ENCODE measurements at places on chromosomes 12 and 14.

- DNase-seq: no peak
Observed at GRCh38 chr12:64064706-64065105, 157.4 kb downstream of the KICS2 start.

GRCh38 chr14:105943973-105944602 is 417.7 kb downstream of the TMEM121 start:
- DNase-seq: no peak

DNA sequence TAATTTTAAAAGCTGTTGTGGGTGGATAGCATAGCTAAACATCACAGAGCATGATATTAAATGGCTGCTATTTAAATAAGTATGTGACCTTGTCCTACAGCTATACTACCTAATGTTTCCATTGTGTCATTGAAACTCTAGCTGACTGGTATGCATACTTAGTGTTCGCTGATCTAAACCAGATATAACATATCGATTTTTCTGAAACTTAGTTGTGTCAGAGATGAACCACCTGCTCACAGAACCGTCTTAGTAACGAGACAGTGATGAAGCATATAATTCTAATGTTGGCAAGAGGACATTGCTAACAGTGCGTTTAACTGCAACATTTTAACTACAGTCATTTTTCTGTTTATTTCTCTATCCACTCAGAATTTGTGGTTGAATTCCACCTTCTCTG is 36.1 kb upstream of the NUAK1 start:
- no peak for DNase-seq

DNA sequence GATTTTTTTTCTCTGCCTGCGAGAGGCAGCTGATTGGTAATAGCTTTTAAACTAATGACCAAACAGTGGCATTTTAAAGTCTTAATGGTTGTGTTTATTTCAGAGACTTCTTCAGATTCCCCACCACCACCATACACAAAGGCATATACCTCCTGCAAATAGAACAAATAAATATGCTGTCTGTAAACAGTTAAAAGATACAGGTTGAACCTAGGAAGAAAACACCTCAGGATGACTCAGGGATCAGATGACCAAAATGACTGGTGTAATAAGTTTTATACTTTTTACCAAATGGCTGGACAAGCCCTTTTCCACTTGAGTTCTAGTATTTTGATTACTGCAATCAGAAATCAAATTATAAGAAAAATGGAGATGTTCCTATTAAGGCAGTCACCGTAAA is 364.1 kb downstream of the PAWR start:
- no peak for DNase-seq

DNA sequence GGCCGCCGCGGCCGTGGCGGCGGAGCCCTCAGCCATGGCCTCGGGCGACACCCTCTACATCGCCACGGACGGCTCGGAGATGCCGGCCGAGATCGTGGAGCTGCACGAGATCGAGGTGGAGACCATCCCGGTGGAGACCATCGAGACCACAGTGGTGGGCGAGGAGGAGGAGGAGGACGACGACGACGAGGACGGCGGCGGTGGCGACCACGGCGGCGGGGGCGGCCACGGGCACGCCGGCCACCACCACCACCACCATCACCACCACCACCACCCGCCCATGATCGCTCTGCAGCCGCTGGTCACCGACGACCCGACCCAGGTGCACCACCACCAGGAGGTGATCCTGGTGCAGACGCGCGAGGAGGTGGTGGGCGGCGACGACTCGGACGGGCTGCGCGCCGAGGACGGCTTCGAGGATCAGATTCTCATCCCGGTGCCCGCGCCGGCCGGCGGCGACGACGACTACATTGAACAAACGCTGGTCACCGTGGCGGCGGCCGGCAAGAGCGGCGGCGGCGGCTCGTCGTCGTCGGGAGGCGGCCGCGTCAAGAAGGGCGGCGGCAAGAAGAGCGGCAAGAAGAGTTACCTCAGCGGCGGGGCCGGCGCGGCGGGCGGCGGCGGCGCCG is 381 bp downstream of the YY1 start:
- DNase-seq: no peak

DNA sequence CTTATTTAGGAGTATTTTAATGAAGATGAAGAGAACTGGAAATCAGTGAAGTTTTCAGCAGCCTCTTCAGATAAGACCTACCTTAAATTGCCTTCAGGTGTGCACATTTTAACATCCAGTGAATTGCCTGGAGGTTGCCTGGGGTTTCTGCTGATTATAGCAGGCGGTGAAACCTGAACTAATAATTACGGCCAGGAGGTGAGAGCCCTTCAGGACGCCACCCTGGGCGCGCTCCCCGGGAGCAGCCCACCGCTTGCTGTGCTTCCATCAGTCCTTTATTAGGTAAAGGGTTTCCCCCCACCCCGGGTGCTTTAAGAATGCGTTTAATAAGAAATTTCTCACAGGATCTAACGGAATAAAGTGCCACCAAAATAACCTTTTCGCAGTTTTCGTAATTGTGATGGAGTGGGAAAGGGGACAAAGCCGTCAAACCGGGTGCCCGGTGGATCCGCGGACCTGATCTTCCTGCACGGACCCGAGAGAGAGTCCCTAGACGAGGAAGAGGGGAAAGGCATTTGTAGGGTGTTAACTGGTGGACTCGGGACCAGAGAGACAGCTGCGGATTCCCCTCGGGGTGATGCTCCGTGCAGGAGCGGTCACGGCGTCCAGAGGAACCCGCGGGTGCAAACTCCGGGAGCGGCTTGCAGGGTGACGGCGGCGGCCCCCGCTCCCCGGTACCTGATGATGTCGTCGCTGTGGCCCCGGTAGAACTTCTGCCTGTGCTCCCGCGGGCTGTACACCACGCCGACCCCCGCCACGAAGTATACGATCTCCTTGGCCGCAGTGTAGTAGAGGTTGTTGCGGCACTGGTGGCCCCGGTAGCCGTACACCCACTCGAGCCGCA is 902 bp downstream of the EML5 start:
- DNase-seq: no peak

GRCh38 chr12:57756406-57757341 is 1.8 kb downstream of the MARCHF9 start:
- peak; percentile 31 for DNase-seq

DNA sequence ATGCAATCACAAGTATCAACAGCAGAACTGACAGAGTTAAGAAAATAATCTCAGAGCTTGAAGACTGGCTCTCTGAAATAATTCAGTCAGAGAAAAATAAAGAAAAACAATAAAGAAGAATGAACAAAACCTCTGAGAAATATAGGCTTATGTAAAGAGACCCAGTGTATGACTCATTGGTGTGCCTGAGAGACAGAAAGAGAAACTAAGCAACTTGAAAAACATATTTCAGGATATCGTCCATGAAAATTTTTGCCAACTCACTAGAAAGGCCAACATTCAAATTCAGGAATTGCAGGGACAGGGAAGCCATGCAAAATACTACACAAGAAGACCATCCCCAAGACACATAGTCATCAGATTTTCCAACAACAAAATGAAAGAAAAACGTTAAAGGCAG is 56.2 kb downstream of the APOBEC1 start:
- no peak for DNase-seq

- no peak for DNase-seq
Observed at GRCh38 chr12:53241623-53242412, 9.8 kb upstream of the RARG start.

DNA sequence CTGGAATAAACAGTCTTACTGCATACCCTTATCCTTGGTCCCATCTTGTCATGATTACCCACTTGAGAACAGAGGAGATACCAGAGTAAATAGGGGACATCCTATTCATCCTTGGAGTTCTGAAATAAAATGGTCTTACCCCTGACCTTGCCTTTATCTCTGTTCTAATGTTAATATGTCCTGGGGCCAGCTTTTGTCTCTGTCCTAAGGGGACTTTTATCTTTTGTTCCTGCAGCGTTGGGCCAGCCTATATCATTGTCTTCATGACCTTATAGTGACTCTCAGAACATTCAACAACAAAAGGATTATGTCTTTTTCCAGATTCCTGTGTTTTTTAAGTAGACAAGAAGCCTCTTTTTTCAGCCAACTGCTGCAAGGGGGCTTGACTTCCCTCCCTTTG is 1057.5 kb downstream of the LRFN5 start:
- DNase-seq: no peak

DNA sequence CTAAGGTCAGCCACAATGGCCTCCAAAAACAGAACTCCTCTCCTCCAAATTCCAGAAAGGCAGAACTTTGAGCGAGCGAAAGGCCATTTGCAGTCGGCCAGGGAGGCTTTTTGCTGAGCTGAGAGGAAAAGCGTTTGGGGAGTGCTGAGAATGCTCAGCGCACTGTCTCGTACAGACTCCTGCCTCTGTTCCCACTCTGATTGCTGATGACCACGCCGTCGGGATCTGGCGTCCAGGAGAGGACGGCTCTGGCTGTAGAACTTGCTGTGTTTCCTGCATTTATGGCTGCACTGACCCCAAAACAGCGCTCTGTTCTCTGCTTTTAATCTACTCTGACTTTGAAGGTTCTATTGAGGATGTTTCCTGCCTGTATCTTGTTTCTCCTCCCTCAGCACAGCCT is 82.4 kb upstream of the WSCD2 start:
- no peak for DNase-seq

DNA sequence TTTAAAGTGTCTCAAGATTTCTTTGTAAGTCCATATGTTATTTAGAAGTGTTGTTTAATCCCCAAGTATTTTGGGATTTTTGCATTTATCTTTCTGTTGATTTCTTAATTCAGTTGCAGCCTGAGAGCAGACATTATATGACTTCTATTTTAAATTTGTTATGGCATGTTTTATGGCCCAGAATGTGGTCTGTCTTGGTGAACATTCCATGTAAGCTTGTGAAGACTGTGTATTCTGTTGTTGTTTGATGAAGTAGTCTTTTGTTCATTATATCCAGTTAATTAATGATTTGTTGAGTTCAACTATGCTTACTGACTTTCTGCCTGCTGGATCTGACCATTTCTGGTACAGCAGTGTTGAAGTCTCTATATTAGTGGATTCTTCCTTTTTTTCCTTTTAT is 34.0 kb downstream of the LEMD3 start:
- DNase-seq: no peak

- no peak for DNase-seq
Observed at GRCh38 chr14:79483477-79484388, 727.6 kb downstream of the DIO2 start.

DNA sequence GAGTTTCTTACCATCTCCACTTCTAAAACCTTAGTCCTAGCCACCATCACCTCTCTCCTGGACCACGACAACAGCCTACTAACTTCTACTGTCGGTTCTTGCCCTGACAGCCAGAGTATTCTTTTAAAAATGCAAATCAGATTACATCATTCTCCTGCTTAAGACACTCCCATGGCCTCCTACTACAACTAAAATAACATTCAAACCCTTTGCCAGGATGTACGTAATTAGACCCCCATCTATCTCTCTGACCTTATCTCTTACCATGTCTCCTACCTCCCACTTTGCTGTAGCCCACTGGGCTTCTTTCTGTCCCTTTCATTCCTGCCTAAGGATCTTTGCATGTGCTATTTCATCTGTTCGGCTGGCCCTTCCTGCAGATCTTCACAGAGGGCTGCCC is 27.6 kb downstream of the TRIM9 start:
- no peak for DNase-seq

DNA sequence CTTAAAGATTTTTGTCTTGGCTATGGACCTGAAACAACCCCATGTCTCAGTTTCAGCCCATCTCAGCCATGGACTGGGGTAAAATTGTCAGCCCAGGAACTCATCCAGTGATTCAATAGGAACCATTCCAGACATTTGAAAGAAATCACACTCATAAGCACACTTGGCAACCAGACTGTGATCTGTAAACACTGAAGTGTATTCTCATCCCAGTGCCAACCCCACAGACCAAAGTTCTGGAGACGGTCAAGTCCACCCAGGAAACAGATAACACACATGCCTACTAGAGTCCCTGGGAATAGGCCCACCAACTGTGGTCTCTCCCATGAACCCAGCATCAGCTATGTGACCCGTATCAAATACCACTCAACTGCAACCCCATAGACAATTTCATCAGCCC is 804.6 kb downstream of the TRHDE start:
- no peak for DNase-seq

- no peak for DNase-seq
Observed at GRCh38 chr12:128745772-128746689, 77.7 kb downstream of the SLC15A4 start.

GRCh38 chr14:92321701-92322100 is 1.3 kb upstream of the SLC24A4 start:
- DNase-seq: no peak

DNA sequence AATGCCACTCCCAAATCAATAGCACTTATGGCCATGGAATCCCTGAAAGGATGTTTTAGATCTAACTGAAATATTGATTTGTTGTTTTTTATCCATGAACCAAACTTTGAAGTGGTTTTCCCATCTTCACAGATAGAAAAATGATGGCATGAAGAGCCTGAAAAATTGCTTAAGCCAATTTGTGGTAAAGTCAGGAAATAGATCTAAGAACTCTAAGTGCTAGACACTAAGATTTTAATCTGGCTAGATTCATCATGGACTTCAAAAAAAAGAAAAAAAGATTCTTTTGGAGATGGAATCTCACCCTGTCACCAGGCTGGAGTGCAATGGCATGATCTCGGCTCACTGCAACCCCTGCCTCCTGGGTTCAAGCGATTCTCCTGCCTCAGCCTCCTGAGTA is 45.0 kb upstream of the STRN3 start:
- DNase-seq: no peak

GRCh38 chr14:58793131-58793740 is 155.5 kb downstream of the DACT1 start:
- no peak for DNase-seq

GRCh38 chr14:30995689-30996088 is 29.8 kb upstream of the AP4S1 start:
- DNase-seq: no peak

DNA sequence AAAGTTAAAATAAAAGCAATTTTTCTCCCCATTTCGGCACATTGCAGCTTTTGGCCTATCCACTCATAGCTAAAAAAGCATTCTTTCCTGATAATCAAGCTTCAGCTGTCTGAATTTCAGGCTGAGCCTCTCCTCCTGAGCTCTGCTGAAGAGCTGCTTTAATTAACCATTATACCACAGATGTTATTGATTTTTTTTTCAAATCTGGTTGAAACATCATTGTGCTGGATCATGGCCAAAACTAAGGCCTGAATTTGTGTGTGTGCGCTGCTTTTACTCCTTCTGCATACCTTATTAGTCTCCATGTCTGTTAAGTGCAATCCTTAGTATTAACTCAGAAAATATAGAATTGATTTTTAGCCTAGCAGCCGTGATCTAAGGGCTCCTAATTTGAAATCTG is 52.3 kb downstream of the MBIP start:
- DNase-seq: no peak

DNA sequence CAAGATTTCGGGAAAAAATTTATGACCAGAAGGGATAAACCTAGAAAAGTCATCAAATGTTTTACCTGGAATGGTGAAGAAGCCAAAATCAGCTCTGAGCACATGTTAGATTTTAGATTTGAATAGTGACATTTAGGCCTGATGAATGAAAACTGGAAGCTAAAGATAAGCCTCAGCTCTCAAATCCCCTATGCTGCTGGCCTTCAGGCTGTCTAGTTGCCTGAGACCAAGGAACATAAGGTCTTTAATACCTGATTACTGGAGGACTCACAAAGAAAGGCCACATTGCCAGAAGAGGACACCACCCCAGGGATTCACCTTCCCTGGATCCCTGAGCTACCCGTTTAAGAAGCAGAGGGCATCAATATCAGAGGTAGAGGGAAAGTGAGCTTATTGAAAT is 56.6 kb downstream of the BCL2L14 start:
- no peak for DNase-seq

GRCh38 chr12:82407481-82407880 is 49.2 kb downstream of the METTL25 start:
- DNase-seq: no peak

GRCh38 chr14:104856157-104856868 is 8.8 kb upstream of the CEP170B start:
- no peak for DNase-seq
